ENCODE measurements at places on chromosomes 13 and 19. TPM values are rescaled to one million over a fixed set of nuclear protein-coding genes. Genes with fewer than 3 reads are reported as not detected.

PGLYRP1 gene
- polyA plus RNA-seq: not detected

GRCh38 chr19:33677745-33678426, 56.1 kb downstream of the CHST8 start:
- no peak for DNase-seq

DNA sequence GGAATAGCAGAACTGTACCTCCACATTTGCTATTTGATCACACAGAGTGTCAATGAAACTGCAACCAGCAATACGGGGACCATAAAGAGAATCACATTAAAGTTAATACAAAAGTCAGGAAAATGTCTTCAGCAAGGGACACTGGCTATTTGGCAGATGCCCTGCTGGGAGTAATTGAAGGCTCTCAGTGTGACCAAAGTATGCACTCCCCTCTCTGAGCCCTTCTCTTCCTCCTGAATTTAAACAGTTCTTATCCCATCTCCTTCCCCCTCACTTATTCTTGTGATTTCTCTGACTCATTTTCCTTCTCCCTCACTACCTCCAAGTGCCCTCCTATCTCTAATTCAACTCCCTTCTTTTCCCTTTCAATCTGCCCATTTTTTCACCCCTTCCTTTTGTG, 117.7 kb downstream of the ENOX1 start:
- no peak for DNase-seq

GRCh38 chr13:46341112-46341711, 45.8 kb downstream of the RUBCNL start:
- DNase-seq: peak; percentile 54

DNA sequence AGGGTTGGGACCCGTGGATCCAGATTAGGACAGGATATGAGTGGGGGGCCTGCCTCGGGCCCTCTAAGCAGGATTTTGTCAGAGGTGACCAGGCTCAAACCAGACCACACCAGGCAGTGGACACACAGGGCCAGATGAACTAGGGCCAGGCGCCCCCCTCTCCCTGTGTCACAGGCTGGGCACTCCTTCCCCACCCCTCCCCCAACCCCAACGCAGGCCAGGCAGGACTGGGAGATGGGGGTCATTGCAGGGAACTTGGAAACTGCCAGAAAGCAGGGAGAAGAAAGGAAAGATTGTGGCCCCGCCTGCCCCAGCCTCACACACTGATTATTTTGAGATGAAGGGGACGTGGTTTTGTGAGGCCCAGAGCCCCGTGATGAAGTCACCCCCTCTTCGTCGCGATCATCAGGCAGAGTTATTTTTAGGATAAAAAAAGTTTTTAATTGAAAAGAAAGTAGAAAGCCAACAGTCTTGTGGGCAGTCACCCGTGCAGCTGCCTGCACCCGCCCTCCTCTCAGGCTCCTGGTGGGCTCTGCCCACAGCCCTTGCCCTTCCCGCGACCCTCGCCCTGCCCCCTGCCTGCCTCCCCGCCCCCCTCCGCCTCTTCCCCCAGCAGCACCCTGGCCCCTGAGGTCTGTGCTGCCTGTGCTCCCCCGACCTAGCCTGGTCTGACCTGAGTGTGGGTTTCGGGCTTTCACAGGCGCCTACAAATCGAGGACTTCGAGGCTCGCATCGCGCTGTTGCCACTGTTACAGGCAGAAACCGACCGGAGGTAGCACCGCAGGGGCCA, 1.9 kb upstream of the YJEFN3 start:
- DNase-seq: no peak

DNA sequence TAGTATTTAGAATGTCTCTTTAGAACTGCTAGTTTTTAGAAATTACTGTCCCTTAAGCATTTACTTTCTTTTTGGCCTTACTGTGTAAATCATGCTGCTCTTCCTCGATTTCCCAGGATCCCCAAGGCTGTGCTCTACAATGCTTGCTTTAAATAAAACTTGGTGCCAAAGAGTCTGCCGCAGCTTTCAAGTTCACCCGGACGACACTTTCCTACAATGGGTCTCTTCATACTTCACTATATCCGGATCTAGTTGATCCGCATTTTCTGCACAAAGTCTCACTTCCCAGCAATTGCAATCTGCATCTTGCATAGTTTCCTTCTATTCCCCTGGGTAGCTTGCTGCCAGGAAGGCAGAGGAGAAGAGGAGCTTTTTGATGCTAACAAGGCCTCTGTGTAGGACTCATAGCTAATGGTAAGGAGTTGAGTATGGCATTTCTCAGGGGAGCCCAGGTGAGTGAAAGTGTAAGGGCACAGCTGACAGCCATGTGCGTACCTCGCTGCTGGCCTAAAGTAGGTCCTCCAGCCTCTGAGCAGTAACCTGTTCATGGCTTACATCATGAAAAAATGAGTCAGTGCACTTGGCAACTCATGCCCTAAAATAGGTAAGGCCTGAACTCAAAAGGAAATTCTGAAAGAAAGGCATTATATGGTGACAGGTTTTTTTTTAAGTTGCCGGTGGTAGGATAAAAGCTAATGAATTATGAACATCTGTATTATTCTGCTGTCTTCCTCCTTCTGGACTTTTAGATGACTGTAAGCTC, 101.6 kb downstream of the ENOX1 start:
- no peak for DNase-seq

CYP2A6 gene
- not detected for polyA plus RNA-seq

GRCh38 chr13:35500144-35500543, 23.7 kb upstream of the MAB21L1 start:
- no peak for DNase-seq

DNA sequence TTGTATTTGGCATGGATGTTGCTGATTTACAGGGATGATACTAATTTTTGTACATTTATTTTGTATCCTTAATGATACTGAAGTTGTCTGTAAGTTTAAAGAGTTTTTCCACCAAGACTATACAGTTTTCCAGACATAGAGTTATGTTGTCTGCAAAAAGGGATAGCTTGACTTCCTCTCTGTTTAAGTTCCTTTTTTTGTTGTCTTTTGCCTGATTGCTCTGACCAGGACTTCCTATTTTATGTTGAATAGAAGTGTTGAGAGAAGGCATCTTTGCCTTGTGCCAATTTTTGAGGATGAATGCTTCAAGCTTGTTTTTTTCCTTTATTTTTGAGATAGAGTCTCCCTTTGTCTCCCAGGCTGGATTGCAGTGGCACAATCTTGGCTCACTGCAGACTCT, 36.8 kb upstream of the ZNF681 start:
- DNase-seq: no peak

DNA sequence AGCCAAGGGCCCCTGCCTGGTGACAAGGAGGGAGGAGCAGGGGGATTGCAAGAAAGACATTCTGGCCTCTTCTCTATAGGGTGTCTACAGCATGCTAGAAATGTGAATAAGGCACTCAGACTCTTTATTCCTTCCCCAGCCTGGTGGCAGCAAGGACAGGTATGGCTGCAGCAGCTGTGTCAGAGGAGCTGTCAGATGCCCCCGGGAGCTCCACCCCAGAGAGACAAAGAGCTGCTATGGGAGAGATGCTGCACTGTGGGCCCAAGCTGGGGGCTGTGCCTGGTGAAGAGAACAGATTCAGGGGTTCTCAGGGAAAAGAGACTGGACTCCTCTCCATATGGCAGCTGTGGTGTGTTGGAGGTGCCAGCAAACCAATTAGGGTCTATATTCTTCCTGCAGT, 1063.3 kb downstream of the OLFM4 start:
- no peak for DNase-seq

- no peak for DNase-seq
Measured at GRCh38 chr13:31556376-31556775, 182.9 kb upstream of the RXFP2 start.

DNA sequence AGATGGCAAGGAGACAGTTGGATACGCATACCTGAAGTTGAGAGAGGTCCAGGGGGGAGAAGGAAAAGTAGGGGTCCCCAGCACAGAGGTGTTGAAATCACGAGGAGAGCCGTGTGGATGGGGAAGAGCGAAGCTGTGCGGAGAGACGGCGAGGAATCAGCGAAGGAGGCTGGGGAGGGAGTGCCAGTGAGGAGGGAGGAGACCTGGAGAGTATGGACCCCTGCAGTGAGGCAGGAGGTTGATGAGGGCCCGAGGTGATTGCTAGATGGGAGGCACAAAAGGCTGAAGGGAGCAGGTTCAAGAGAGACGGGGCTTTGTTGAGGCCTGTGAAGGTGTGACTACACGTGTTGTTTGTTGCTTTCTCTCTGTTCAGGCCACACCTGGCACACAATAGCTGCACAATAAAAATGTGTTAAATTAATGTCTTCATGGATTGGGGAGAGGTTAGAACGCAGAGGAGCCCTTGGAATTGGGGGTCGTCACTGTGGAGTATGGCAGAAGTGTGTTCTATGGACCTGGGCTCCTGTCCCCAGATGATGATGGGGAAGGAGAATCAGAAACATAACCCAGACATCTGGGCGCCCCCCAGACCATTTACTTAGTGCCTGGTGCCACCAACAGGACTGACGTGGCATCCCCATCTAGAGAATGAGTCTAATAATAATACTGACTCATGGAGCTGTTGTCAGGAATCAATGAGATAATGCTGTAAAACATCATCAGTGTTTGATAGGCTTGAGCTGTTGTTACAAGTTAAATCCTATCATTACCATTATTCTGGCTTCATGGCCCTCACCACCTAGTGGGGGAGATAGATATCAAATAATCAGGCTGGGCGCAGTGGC, 137.5 kb downstream of the SIPA1L3 start:
- no peak for DNase-seq

TMEM147 gene
- 202 TPM for polyA plus RNA-seq

CEACAM6 gene
- 0.03 TPM for polyA plus RNA-seq

APC2 gene
- polyA plus RNA-seq: 0.08 TPM

DNA sequence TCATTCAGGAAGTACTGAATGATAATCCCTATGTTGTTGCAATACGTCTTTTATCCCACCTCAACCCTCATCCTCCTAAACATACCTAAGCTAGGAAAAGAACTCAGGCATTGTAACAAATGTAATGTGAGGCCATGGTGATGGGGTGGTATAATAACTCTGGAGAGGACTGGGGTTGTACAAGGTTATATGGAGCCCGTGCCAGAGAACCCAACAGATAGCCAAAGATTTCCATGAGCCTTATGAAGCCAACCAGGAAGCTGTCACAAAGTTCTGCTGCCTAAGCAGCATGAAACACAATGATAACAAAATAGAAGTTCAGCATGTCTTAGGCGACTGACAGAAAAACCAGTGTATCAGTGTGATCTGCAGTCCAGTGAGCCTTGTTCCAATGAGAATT, 394.1 kb upstream of the NBEA start:
- DNase-seq: no peak

DNA sequence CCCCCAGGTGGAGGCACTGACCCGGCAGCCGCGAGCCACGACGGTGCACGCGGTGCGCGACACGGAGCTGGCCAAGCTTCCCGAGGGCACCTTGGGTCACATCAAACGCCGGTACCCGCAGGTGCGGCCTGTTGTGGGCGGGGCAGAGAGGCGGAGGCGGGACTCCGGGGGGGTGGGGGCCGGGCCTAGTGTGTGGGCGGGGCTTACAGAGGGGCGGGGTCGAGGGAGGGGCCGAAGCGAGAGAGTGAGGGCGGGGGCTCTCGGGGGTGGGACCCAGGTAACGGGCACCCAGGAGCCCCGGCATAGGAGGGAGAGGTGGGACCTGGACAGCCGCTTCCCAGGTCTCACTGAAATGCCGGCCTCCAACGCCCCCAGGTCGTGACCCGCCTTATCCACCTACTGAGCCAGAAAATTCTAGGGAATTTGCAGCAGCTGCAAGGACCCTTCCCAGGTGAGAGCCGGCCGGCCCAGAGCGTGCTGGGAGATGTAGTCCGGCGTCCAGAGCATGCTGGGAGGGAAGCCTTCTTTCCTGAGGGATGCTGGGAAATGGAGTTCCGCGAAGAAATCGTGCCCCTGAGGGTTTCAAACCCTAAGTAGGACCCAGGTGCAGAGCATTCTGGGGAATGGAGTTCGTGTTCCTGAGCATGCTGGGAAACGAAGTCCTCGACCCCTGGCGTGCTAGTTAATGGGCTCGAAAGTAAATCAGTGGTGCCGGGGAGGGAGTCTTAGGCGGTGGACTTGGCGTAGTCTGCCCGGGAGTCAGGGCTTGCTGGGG, 15.7 kb downstream of the PNPLA6 start:
- DNase-seq: no peak

KLK15 gene
- not detected for polyA plus RNA-seq

DNA sequence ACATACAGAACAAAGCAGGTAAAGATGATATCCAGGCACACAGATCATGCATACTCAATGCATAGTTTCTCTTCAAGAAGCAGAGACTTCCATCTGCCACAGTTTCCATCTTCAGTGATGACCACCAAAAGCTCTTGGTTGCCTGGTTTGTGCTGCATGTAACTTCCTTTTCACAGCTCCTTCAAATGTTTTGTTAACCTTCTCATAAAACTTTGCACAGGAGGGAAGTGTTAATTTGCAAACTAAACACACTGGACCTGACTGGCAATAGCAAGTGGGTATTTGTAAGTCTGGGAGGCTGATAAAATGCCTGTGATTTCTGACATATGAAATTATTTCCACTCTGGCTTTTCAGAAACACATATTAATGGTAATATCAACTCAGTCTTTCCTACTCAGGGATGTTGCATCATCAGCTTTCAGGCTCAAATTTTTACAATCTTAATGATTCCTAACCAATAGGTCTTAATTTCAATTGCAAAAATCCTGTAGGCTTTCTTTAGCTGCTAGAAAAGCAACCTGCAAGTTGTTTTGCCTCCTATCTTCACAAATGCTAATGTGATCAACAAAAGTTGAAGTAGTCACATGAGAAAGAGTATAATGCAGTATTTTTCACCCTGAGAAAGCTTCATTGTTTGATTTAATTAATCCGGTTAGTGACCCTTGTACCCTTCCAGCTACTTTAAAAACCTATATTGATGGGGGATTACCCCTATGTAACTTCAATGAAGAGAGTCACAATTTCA, 575.6 kb downstream of the DIAPH3 start:
- no peak for DNase-seq

PCDH17 gene
- polyA plus RNA-seq: not detected

- peak; percentile 78 for DNase-seq
Measured at GRCh38 chr13:47853236-47853635, 147.8 kb downstream of the SUCLA2 start.

- no peak for DNase-seq
Measured at GRCh38 chr19:56138069-56138468, 3.0 kb upstream of the ZNF444 start.

TNFSF9 gene
- 35.4 TPM for polyA plus RNA-seq

- DNase-seq: no peak
Measured at GRCh38 chr13:75789451-75790197, 153.5 kb downstream of the LMO7 start.

- DNase-seq: no peak
Measured at GRCh38 chr19:19021115-19021514, 12.2 kb downstream of the SUGP2 start.

DNA sequence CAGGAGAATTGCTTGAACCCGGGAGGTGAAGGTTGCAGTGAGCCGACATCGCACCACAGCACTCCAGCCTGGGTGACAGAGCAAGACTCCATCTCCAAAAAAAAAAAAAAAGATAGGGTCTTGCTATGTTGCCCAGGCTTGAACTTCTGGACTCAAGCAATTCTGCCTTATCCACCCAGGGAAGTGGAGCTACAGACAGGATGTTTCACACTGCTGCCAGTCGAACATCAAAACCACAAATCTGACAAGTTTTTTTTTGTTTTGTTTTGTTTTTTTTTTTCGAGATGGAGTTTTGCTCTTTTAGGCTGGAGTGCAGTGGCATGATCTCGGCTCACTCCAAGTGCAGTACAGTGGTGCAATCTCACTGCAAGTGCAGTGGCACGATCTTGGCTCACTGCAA, 10.8 kb downstream of the XPO4 start:
- no peak for DNase-seq

TSKS gene
- polyA plus RNA-seq: 0.15 TPM
